Skeletal muscle cell (primary cell): ENCODE measurements at places on chromosomes 13 and 19.

DNA sequence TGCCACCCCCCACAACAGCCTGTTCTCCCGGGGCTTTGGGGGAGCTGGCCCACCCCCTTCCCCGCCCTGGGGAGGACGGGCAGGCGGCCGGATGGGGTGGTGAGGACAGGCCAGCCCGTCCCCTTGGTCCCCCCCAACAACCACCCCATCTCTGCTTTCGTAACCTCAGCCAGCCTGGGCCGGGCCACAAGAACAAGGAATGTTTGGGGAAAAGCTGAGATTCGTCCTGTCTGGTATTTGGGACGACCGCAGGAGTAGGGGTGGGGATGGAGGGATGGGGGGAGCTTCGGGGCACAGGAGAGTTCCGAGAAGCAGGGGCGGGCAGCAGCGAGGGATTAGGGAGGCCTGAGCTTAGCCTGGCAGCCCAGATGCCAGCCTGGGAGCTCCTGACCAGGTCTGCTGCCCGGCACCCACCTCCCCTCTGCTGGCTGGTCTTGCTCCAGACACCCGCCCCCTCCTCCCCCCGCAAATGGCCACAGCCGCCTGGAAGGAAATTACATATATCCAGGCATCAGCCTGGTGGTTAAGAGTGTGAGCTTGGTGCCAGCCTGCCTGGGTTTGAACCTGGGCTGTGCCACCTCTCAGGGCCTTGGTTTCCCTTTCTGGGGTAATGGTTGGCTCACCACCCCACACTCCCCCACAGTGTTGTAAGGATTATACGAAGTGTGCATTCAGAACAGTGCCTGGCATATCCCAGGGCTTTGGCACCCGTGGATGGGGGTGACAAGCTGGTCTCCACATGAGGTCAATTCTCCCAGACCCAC is at the start of gene PODNL1:
PODNL1 (minus strand) TSS at position 117 of the 764 bp plus-strand sequence. CDS start 236 bp downstream, outside the sequence.
- peak; percentile 36 for DNase-seq

GRCh38 chr19:48481846-48482639 is 12.9 kb downstream of the CYTH2 start:
- DNase-seq = no peak

DNA sequence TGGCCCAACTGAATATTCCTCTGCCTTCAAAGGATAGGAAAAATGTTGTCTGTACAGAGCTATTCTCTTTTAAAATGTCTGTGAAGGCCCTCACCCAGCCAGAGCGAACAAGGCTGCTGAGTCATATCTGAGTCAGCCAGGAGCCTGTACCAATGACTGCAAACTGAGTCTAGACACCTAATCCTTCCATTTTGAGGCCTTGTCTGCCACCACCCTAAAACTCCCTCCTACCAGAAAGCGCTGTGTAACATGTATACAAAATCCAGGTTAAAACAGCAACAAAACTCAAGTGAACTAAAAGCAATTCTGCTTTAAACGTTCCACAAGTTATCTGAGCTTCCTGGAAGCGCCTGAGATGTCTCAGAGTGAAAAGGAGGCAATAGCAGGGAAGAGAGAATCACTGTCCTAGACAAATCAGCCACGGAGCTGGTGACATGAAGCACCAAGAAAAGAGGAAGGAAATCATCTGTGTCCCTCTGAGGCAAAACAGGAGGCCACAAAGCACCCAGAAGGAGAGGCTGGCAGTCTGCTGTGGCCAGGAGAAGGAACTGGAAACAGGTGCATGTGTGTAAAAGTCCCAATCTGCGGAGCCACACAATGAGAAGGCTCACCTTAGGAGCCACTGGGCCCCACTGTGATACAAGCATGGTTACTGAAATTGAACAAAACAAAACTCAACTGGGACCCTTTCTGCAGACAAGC is 10.2 kb downstream of the DHRS12 start:
- peak; percentile 59 for DNase-seq

- no peak for DNase-seq
These were observed 55.5 kb downstream of the ENOX1 start for GRCh38 chr13:43731296-43731695.

- DNase-seq = no peak
These were observed 27.2 kb upstream of the NAPA start for GRCh38 chr19:47542030-47542475.

GRCh38 chr19:57813919-57814504 is 701 bp downstream of the ZNF552 start:
- no peak for DNase-seq
